ENCODE measurements at places on chromosomes 5 and 9.
A peak's percentile ranks its signal among the peaks of the same experiment; 100 is the strongest.

DNA sequence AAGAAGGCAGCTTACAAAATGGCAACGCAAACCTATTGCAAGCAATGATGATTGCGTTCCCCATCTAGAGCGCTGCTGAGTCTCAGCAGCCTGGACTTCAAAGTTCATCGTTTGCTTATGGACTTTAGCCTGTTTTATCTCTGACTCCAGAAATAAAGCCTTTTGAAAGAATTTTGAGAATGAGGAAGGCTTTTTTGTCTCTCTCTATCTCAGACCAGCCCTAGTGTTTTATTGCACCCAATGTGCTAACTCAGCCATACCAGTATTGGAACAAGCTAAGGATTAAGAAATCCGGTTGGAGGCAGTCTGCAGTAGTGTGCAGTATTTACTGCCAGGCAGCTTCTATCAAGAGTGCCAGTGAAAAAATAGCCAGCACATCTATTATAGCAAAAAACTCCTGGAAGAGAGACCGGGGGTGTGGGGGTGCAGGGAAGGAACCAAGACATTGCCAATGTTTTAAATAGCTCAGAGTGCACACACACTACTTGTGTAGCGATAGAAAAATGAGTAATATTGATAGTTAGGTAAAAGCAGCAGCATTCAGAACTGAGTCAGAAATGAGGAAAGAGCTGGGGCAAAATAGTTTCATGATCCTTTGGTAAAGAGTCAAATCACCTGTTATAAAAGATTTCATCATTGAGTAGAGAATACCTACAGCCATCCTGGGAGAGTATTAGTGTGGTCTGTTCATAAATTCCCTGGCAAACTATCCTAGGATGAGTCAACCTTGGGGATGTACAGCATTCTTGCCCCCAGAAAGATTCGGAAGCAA, 219.0 kb downstream of the ZNF608 start:
- no peak for DNase-seq

- no peak for DNase-seq
Observed at GRCh38 chr5:50874306-50875001, 208.0 kb downstream of the PARP8 start.

DNA sequence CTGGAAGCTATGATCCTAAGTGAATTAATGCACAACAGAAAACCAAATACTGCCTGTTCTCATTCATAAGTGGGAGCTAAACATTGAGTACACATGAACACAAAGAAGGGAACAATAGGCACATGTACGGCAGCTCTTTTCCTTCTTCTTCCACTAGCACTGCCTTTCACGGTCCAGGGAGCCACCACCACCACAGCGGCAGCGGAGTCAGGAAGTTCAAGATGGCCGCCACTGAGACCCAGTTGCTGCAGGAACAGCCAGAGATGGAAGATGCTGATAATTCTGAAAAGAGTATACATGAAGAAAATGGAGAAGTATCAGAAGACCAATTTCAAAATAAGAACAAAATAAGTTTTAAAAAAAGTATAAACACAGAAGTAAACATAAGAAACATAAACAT, 39.5 kb upstream of the TNFSF15 start:
- DNase-seq = no peak

GRCh38 chr5:172772112-172772906, 1.3 kb upstream of the DUSP1 start:
- peak; percentile 79 for DNase-seq

DNA sequence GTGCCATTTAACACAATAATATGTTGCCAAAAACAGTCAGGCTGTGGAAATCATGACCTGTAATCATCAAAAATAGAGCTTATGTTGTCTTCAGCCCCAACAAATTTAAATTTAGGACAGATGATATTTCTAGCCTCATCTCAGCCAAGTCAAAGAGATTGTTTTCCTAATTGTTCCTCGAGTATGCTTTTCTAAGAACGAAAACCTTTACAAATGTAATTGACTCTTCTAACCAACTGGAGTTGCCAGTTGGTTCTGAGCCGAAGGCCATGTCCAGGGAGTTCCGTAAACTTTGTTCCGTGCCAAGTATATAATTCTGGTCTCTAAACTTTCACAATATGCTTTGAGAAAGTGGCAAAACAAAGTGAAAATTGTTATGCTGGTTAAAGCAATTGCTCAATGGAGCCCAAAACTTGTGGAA, 160.8 kb downstream of the CEMIP2 start:
- no peak for DNase-seq

DNA sequence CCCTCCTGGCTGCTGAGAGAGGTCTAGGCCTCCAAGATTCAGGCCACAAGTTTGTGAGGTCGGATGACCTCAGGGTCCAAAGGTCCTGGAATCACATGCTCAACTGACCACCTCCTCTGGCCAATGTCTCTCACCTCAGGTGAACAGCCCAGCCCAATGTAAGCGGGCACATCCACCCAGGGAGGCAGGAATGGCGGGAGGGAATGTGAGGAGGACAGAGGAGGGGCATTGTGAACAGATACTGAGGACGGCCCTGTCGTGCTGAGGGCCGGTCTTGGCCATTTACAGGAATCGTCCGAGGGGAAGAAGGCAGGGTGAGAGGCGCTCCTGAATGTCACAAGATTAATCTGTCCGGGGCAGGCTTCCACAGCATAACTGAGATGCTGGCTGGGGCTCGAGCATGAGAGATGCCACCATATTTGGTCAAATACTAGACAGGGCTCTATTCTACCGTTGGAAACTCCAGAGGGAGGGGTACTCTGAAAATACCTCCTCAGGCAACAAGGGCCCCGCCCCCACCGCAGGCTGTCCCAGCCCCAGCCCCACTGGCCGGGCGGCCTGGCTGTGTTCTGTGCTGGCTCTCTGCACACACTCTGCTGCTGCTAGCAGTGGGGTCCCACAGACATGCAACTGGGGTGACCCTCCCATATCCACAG, 1.5 kb upstream of the IL17B start:
- DNase-seq = no peak

DNA sequence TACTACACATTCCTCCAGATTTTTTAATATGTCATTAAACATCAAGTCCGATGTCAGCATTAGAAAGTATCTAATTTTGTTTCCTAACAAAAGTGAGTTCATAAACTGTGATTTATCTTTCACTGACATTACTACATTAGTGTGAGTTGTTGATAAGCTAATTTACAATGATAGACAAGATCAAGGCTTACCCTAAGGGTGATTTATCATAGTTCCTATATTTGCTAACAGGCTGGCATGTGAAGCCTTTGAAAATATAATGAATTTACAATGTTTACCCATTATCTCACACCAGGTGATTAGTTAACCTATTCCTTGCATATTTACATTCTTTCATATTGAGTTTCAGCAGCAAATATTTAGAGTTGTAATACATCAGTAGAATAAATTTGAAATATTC, 1096.9 kb upstream of the NUDT12 start:
- no peak for DNase-seq

DNA sequence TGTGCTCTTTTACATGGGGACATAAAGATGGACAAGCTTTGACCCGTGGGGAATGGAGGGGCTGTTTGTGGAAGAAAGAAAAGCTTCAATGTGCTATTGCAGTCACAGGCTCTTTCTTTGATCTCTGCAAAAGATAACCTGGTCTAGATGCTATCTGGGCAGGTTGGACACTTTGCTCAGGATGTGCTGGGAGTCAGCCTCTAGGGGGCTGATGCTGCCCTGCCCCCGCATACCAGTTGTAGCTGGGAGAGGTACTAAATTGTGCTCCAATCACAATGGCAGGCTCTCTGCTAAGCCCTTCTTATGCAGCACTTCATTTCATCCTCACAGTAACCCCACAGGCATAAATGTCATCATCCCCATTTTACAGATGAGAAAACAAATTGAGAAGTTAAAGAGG, 67.2 kb downstream of the PSD2 start:
- no peak for DNase-seq

- DNase-seq = peak; percentile 20
Observed at GRCh38 chr5:133265257-133265656, 213.4 kb downstream of the HSPA4 start.

GRCh38 chr9:88391921-88392320, 3.7 kb downstream of the SPIN1 start:
- DNase-seq = no peak

DNA sequence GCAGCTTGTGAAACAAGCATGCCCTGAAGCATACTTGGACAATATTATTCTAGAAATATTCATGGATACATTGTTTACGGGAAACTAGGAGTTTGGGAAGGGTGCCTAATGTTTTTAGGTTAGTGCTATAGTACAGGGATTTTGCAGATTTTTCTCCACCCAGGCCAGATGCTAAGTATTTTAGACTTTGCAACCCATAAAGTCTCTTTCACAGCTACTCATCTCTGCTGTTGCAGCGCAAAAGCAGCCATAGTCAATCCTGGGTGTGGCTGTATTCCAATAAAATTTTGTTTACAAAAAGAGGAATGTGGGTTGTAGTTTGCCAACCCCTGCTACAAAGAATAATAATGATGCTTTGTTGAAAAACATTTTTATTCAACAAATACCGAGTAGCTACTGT, 106.2 kb downstream of the CEMIP2 start:
- DNase-seq = no peak

DNA sequence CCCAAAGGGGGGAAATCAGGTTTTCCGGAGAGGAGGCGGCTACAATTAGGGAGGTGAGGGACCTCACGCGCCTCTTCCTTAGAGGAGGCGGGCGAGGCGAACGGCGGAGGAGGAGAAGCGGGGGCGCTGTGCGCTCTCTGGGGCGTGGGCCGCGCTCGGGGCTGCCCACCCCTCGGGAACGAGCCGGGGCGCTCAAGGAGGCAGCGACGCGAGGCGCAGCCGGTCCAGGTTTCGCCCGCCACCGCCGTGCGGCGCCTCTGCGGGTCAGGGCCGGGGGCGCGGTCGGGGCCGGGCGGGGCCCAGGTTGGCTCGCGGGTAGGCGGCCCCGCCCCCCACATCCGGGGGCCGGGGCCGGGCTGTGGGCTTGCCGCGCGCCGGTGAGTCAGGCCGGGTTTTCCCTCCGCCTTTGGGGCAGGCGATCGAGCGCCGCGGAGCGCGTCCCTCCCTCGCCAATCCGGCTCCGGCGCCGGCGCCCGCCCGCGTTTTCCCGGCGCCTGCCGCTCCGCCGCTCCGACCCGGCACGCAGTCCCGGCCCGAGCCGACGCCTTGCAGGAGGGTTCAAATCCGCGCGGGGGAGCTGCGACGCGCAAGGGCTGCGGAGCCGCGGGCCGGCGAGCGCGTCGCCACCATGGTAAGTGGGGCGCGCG, at the start of gene N4BP3:
N4BP3 (plus strand) TSS at position 392 of the 647 bp plus-strand sequence. CDS start 6,052 bp downstream, outside the sequence.
- peak; percentile 80 for DNase-seq

- DNase-seq = no peak
Observed at GRCh38 chr9:28234133-28234893, 661.0 kb upstream of the C9orf72 start.

- no peak for DNase-seq
Observed at GRCh38 chr9:92508018-92508820, 25.9 kb upstream of the ASPN start.

- DNase-seq = no peak
Observed at GRCh38 chr5:168990679-168991078, 310.3 kb downstream of the SLIT3 start.

GRCh38 chr9:110351009-110351467, 13.4 kb upstream of the TXNDC8 start:
- DNase-seq = no peak

GRCh38 chr9:20684875-20685696, 1.0 kb downstream of the FOCAD start:
- DNase-seq = no peak

GRCh38 chr9:95715868-95716435, 159.5 kb upstream of the ERCC6L2 start:
- no peak for DNase-seq

DNA sequence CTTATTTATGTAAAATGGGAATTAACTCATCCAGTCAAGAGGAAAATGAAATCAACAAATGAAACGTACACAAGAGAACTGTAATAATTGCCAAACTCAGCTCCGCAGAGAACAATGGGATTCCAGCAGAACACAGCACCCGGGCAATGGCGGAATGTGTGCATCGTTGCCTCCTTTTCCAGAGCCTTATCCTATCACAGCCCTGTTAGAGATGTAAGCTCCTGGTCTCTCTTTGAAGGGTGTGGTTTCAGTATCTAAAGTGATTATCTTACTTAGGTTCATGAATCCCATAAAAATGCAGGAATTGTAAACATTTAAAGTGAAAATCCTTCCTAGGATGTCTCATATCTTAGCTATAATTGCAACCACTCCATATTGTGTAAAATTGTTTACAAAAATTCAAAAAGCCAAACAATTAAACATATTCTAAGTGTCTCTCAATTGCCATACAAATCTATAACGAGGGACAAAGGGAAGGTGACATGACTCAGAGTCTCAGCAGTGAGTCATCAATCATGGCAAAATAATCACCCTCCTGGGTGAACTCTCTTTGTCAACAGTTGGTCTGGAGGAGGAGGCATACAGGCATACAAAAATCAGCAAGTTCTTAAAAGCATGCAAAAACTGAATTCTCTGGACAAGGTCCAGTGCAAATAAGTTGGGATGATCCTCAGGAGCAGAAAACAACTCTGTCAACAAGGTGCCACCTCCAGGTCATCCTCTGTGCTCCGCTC, 22.6 kb downstream of the SEMA5A start:
- no peak for DNase-seq

DNA sequence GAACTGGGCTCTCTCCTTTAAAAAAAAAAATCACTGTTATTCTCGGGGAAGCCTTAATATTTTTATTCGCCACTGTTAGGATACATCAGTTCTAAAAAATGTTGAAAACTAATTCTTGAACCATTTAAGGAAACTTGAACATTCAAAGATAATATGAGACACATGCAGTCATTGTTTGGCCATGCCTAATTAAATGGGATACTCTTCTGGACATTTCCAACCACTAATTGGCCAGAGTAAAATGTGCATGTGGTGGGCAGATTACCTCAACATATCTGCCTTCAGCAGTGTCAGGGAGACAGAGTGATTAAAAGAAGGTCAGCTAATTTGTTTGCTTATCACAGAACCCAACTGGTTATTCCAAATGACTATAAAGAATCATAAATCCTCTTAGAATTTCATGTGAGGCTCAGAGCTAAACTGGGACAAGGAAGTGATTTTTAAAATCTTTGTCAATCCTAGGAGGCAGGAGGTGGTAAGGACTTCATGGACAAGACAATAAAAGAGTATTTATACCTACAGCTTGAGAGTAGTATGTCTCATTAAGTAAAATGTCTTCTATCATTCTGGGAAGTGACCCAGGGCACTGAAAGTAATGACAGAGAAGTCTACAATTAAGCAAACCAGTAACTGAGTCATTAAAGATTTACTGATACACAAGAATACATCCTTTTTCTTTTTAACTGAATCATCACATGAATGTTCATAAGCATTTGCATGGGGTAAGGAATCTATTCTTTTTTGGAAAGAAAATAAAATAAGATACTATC, 242.9 kb upstream of the TRPM3 start:
- no peak for DNase-seq

- peak; percentile 31 for DNase-seq
Observed at GRCh38 chr5:148482697-148483462, 99.1 kb downstream of the FBXO38 start.

GRCh38 chr9:91282292-91282691, 79.4 kb downstream of the AUH start:
- no peak for DNase-seq

- no peak for DNase-seq
Observed at GRCh38 chr5:59246882-59247281, 646.6 kb downstream of the PDE4D start.
